ENCODE measurements at places on chromosomes 13 and 19.
A peak's percentile ranks its signal among the peaks of the same experiment; 100 is the strongest.

DNA sequence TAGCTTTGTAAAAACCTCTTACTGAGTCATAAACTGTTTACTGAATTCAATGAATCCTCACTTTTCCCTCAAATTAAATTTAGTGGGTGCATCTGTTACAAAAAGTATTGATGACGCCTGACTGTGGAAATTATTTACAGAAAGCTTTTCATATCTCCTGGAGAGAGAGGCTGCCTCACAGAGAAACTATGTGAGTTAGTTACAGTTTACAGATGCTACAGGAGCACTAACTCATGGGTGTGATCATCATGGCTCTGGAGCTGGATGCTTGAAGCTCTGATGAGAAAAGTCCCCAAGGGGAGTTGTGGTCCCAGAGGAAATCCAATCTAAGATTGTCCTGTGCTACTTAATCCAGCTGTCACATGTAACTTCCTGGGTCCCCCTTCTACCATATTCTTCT, 590.8 kb downstream of the LMO7 start:
- DNase-seq: no peak

GRCh38 chr13:28542804-28543203, 47.9 kb upstream of the FLT1 start:
- DNase-seq: no peak

- DNase-seq: no peak
These were observed 102.7 kb downstream of the OLFM4 start for GRCh38 chr13:53131361-53131760.

DNA sequence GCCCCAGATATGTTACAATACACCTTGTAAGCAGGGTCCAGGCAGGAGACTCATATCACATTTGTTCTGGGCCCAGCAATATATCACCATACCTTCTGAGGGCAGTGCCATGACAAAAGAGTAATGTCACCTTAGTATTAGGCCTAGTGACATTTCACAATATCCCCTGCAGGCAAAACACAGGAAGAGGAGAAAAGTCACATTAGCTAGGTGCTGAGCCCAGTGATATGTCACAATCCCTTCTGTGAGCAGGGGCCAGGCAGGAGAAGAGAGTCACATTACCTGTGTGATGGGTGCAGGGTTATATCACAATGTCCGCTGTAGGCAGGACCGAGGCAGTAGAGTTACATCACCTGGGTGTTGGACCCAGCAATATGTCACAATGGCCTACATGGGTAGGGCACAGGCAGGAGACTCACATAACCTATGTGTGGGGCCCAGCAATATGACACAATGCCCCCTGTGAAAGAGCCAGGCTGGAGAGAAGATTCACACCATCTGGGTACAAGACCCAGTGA, 12.4 kb upstream of the ZNF91 start:
- DNase-seq: no peak

DNA sequence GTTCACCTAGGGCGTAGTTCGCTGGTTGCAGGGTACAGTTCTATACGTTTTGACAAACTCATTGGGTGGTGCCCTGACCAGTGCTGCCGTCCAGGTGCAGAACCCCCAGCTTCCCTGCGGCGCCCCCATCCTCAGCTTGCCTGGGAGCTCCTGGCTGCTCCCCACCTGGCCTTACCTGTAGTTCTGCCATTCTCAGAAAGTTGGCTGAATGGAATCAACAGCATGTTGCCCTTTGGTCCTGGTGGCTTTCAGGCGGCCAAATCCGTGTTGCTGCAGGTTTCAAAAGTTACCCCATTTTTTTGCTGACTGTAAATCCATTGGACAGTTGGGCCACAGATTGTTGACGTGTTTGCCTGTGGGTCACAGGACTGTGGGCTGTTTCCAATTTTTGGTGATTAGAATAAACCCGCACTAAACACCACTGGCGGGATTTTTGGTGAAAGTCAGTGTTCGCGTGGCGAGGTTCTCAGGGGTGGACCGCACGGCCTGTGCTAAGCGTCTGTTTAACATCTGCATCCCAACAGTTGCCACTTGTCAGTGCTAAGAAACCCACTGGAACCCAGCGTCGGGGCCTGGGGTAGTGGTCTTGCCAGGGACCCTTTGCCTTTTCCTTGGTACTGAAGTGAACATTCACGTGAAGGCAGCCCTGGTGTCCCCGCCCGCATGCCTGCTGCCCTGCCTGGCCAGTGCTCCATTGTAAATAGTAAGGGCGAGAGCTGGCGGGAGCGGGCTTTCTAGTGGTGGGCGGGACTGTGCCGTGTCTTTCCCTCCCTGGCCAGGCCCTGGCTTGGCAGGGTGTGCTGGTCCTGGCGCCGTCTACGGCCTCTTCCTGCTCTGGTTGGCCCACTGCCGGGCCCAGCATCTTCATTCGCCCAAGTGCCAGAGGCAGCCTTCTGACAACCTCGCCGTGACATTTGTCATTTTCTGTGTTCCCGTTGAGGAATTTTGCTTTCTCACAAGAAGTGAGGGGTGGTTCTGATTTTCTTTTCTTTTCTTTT, 3.3 kb downstream of the DOT1L start:
- DNase-seq: peak; percentile 77

Measured in hepatic stellate cell (primary cell).